ENCODE measurements at places on chromosomes 4 and X.

DNA sequence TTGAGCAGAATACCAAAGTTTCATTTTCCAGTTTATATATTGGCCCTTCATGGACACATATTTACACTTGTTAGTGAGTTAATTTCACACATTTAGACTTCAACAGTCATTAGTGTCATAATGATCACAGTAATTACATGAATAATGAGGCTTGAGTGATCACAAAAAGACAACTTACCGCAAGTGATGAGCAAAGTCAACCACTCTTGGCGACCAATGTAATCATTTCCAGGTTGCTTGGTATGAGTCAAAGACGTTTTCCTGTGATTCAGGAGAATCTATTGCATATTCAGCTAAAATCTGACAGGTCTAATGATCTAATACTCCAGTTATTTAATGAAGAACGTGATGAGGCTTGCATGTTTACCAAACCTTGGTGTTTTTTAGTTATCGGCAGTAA lies 407.9 kb upstream of the TENM3 start:
- no peak for DNase-seq

- no peak for DNase-seq
Measured at GRCh38 chr4:55087009-55087912, 38.1 kb downstream of the KDR start.

DNA sequence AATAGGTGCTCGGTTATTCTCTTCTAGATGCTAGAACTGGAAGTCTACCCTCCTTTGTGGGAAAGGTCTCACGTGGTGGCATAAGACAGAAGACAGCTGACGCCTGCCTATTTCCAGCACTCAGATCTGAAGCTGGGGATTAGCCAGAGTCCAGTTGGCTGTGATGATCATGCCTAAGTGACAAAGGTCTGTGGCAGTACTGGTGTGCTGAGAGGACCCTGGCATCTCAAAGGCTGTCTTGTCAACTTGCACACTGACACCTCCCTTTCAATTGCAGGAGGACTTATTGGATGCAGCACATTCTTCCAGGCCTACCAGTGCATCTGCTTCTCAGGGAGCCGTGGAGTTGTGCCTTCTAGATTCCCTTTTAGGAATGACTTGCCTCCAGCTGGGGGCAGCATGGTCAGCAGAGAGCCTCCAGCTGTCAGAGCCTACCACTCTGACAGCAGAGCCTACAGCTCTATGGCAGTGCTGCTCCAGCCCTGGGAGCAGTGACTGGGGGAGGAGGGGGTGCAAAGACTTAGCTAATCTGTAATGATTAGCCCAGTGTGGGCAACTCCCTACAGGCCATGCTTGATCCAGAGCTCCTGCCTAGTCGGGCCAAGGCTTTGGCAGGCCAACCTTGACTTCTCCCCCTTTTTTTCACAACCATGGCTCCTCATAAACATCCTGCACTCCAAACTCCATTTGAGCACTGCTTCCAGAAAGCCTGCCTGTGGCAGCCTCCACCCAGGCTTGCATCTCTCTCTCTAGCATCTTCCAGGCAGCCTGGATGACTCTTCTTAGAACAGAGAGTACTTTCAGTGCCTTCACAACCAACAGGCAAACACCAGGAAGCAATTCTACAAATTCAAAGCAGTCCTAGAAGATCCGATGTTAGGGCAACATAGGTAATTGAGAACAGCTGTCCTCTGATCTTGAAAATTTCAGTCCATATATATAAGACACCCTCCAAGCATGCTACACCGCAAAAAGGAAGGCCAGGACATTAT lies 13.8 kb upstream of the FGFBP2 start:
- DNase-seq: no peak

DNA sequence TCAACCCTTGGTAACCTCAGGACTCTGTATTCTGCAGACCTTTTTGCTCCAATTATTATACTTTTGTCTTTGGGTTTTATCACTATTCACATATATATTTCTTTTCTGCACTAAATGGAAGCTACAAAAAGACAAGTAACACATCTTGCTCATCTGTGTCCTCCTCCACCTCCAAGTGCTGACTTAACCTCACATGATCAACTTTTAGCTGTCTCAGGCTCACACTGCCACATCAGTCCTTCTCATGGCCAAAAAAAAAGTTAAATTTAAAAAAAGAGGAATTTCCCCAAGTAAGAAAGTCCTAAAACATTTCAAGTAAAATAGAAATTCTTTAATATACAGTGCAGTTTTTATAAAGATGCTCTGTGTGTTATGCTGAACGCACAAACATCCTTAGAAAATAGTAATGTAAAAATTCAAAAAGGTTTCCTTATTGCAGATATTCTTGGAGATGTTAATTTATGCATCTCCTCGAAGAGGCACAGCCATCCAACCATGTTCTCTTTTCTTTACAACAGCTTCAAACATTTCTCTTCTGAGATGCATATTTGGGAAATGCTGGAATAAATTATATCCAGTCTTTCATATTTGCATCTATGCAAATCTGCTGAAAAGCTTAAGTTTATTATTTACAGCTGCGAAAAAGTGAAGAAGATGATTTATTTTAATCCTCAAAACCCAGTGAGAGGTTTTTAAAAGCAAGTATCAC lies 37.6 kb downstream of the ARAP2 start:
- no peak for DNase-seq

DNA sequence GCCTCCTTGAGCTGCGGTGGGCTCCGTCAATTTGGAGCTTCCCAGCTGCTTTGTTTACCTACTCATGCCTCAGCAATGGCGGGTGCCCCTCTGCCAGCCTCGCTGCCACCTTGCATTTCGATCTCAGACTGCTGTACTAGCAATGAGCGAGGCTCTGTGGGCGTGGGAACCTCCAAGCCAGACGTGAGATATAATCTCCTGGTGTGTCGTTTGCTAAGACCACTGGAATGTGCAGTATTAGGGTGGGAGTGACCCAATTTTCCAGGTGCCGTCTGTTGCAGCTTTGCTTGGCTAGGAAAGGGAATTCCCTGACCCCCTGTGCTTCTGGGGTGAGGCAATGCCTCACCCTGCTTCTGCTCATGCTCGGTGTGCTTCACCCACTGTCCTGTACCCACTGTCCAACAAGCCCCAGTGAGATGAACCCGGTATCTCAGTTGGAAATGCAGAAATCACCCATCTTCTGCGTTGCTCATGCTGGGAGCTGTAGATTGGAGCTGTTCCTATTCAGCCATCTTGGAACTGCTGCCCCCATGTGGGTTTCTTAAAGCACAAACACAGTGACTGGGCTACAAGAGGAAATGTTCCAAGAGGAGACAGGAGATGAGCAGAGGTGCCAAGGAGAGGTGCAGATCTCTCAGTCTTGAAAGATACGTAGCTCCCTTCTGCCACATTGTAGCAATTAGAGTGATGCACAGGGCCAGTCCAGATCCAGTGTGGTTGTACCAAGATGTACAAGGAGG lies 193.0 kb upstream of the IGFBP7 start:
- no peak for DNase-seq

- no peak for DNase-seq
Measured at GRCh38 chrX:26649534-26649933, 433.6 kb downstream of the MAGEB5 start.

DNA sequence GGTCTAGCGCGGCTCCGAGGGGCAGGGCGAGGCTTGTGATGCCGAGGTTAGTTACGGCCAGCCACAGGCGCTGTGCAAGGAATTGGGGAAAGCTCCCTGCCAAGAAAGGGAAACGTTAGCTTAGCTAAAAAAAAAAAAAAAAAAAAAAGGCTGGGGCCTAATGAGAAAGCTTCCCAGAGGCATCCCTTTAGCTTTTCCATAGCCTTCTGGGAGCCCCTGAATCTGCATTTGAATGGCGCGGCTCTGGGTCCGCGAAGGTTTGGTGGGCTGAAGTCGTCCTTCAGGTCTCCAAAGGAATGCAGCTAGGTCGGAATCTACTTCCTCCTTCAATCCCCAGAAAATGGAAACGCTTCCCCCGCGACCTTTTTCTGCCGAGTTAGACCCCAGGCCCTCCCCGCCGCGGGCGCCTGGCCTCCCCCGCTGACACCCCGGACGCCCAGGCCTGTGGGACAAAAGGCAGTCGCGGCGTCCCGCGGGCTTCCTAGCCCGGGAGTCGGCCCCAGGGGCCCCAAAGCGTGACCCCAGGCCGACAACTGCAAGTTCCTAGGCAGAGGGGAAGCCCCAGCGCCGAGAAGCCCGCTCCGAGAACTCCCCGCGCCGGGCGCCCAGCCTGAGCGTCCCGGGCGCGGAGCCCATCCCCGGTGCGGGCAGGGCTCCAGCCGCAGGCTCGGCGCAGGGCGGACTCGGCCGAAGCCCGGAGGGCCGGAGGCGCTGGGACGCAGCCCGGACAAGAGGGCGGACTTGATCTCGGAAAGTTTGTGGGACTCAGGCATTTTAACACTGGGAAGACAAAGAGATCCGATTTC lies 605 bp upstream of the FAT1 start:
- DNase-seq: peak; percentile 56

- DNase-seq: no peak
Measured at GRCh38 chrX:136689436-136689835, 41.5 kb downstream of the CD40LG start.

DNA sequence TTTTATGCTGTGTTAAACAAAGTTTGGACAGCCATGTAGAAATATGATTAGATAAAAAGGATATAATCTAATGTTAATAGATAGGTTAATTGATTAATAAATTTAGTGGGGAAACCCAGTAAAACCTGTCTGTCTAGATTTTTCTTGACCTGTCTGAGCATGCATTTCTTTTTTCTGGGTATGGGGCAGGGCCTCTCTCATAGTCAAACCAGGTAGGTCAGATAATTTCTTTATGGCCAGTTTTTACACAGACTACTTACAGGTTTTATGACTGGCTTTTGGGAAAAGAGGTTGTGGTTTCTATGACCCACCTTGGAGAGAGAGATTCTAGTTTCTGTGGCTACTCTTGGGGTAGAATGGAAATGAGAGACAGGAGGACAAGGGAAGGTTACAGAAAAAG lies 135.6 kb upstream of the EPHA5 start:
- no peak for DNase-seq

GRCh38 chr4:2634014-2634413 lies 97.6 kb downstream of the FAM193A start:
- no peak for DNase-seq

- no peak for DNase-seq
Measured at GRCh38 chr4:157634057-157634456, 413.5 kb downstream of the GRIA2 start.

- DNase-seq: no peak
Measured at GRCh38 chr4:147513952-147514351, 33.1 kb downstream of the EDNRA start.

DNA sequence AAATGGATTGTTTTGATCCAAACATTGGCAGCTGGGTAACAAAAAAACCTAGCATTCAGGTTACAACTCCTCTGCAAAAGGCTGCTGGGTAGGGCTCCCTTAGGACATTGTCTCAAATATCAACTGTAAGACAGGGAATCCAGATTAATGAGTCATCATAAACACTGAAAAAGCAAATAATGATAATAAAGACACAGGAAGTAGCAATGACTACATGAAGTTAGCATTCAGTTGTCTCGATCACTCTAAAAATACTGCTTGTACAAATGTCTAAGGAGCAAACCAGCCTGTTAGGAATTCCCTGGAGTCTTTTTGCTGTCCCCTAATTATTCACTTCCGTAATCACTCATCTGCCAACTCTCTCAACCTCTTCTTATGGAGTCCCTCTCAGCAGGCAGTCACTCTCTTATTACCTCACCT lies 259.2 kb downstream of the GPC3 start:
- no peak for DNase-seq

DNA sequence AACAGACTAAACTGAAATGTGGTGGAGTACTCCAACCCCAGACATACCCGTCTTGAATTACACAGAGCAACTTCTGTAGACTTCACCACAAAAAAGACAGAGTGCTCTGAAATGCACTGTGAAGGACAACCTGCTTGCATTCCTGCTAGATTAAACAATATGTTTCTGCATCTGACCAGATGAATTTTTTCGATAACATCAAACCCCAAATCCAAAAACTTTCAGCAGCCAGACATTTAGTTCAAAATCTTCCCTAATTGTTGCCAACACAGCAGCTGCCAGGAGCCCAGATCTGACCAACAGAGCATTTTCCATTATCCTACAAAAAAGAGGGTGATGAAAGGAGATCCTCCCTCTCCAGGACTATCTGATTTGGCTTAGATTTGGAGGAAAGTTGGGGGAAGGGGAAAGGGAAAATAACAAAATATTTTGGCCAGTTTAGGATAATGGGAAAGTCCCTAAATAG lies 356.5 kb downstream of the PDGFC start:
- no peak for DNase-seq

- peak; percentile 53 for DNase-seq
Measured at GRCh38 chr4:15003401-15003890, 1.2 kb downstream of the CPEB2 start.

- DNase-seq: no peak
Measured at GRCh38 chr4:177770776-177771175, 328.5 kb upstream of the AGA start.

All from left ventricle myocardium inferior (tissue), 1 donor.